ENCODE measurements at places on chromosomes 3 and 15.

DNA sequence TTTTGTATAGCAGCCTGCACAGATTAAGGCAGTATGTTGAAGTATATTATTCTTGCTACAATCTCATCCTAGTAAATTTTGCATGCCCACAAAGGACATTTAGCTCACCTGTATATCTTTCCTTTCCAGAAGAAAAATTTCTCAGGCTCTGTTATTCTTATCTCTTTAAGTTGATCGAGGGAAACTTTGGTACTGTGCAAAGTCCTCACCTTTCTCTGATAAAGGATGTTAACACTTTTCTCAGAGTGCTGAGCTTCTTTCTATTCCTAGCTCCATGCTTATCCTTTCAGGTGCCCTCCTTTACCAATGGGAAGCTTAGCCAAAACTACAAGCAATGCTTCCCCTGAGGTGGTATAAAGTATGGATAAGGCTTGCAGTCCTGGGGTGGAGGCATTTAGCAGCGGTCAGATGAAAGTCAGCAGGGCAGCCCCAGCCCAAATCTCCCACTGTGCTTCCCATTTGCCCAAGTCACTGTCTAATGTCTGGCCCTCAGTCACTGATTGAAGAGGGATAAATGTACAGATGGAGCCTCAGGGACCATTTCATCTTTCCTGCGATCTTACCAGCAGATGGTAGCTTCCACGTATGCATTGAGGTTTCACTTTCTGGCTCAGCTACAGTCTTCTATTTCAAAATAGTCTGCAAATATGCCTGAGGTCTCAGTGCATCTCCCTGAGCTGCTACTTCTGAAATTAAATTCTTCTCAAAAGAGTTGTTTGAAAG is 127.8 kb upstream of the P2RY1 start:
- peak; percentile 53 for DNase-seq

GRCh38 chr3:143671626-143672025 is 176.6 kb downstream of the SLC9A9 start:
- no peak for DNase-seq

GRCh38 chr3:147415874-147416273 is 6.7 kb downstream of the ZIC1 start:
- no peak for DNase-seq

DNA sequence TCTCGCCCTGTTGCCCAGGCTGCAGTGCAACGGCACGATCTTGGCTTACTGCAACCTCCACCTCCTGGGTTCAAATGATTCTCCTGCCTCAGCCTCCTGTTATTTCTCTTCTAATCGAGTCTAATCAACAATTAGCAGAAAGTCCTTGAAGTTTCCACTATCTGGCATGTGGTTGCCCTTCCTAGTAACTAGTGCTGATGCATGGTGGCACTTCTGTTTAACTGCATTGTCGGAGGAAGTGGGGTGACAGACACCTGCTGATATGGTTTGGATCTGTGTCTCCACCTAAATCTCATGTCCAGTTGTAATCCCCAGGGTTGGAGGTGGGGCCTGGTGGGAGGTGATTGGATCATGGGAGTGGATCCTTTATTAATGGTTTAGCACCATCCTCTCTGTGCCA is 9.2 kb downstream of the CRTAP start:
- no peak for DNase-seq
